Dermis blood vessel endothelial cell (primary cell): ENCODE measurements at places on chromosomes 6 and 20. TPM values are rescaled to one million over a fixed set of nuclear protein-coding genes. Genes with fewer than 3 reads are reported as not detected.

GRCh38 chr6:138107078-138107751, at the start of gene PERP:
TSS of gene PERP (minus strand) at chr6:138107419. CDS start at chr6:138107340, 79 bp downstream.
- DNase-seq, result peak; percentile 55

DNA sequence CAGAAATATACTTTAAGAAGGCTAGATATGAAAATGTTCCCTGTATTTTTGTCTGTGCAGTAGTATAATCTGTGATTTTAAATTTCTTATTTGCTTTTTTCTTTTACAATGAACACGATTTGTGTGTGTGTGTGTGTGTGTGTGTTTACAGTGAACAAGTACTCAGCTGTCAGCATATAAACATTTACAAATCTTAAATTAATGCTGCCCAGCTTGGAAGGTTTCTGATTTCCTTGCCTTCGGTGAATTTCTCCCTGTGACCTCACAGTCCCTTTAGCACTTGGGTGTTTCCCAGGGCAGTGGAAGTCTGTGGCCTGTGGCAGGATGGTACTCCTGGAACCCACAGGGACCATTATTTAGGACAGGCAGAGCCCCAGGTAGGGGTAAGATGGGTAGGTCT, 37.6 kb downstream of the TXLNB start:
- no peak for DNase-seq

TAGAP gene
- total RNA-seq, result not detected in 2 replicates

GRCh38 chr20:43658069-43658722, 8.7 kb upstream of the MYBL2 start:
- DNase-seq, result no peak
